Gastrocnemius medialis (tissue), 4 donors: ENCODE measurements at places on chromosomes 5 and 9.
A peak's percentile ranks its signal among the peaks of the same experiment; 100 is the strongest.

- no peak for DNase-seq
Observed at GRCh38 chr5:88833371-88834130, 49.4 kb downstream of the MEF2C start.

DNA sequence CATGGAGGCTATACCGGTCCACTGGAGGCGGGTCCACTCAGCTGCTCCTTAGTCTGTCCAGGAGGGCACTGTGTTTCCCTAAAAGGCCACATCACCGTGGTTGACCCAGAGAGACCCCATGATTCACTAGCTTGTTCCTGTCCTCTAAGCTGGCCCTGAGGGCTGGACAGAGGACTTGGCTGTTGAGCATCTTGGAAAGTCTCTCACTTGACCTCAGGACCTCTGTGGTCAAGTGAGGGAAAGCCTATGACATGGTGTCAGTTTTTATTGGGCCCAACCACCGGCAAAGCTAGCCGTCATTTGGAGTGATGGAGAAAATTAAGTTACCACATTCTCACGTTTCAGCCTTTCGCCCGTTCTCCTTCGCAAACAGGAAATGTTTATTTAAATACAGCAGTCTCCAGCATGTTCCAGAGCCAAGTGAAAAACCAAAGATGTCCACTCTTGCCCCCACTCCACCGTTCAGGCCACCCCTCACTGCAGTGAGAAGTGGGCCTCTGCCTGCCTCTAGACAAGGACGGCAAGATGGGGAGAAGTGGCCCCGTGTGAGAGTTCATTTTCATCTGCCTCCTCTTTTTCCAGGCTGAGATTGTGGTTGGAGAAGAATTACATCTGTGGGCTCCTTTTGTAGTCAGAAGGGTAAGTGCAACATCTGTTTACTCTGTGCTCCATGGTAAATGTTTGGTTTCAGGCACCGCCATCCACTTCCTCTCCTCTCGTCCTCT lies 4.4 kb downstream of the SLIT3 start:
- peak; percentile 62 for DNase-seq

- no peak for DNase-seq
Observed at GRCh38 chr5:132058646-132059042, 1.8 kb upstream of the IL3 start.

GRCh38 chr5:6721442-6721841 lies 8.2 kb downstream of the TENT4A start:
- DNase-seq, result no peak

- DNase-seq, result no peak
Observed at GRCh38 chr9:20649381-20649780, 27.1 kb upstream of the MLLT3 start.

DNA sequence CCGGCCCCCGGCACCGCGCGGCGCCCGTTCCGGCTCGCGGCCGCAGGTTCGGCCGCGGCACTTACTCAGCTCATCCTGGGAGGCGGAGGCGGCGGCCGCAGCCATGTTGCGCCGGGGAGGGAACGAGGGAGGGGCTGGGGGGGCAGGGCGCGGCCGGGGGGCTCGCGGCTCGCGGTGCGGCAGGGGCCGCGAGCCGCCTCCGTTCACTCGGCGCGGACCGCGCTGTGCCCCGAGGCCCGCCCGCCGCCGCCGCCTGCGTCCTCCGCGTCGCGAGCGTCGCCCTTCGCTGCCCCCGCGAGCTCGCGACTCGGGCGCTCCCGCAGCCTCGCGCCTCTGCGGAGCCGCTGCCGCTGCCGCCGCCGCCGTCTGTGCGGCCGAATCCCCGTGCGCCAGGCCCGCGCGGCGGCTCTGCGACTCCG lies 735 bp downstream of the ECPAS start:
- DNase-seq, result peak; percentile 20

DNA sequence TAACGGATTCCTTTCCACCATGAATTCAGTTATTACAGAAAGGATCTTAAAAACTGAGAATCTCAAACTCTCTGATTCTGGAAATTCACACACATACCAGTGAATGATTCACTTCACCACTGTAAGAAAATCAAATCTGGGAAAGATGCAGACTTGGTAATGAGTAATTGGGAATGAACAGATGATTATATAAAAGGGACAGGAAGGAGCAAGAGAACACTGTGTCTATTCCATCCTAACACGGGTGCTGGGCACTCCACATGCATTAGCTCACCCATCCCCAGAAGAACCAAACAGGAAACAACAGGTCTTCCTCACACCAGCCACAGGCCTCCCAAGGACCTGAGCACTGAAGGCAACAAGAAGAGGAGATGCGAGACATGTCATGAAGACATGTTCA lies 74.8 kb upstream of the ZNF622 start:
- DNase-seq, result no peak

- no peak for DNase-seq
Observed at GRCh38 chr9:20404192-20404813, 218.0 kb downstream of the MLLT3 start.

DNA sequence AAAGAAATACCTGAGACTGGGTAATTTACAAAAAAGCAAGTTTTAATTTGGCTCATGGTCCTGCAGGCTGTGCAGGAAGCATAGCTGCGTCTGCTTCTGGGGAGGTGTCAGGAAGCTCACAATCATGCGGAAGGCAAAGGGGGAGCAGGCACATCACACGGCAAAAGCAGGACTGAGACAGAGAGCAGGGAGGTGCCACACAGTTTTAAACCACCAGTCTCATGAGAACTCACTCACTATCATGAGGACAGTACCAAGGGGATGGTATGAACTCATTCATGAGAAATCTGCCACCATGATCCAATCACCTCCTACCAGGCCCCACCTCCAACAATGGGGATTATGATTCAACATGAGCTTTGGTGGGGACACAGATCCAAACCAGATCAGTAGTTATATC lies 96.2 kb downstream of the OSTF1 start:
- DNase-seq, result no peak

DNA sequence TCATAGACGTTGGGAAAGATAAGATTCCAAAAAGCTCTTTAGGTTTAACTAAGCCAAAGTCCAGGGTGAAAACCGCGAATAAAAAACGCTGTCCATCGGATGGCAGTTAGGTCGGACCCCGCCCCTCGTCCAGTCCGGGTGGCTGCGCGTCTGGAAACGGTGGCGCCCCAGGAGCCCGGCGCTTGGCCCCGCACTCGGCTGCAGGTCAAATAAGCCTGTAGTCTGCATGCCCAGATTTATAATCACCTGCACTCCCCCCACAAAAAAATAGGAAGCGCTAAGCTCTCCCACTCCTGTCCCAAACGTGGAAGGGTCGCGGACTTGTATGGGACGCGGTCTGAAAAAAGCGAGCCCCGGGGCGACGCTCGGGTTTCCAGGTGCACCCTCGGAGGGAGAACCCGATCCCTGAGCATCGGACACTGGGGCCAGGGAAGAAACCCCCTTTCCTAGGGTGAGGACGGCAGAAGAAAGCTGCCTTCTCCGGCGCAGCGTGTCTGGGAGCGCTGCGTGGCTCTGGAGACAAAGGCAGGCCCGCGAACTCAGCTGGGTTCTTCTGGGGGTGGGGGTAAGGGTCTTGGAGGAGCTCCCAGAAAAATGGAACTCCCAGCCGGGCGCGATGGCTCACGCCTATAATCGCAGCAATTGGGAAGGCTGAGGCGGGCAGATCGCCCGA lies 923 bp upstream of the ZBTB5 start:
- DNase-seq, result peak; percentile 30

GRCh38 chr5:91020065-91020800 lies 362.9 kb downstream of the ARRDC3 start:
- no peak for DNase-seq

DNA sequence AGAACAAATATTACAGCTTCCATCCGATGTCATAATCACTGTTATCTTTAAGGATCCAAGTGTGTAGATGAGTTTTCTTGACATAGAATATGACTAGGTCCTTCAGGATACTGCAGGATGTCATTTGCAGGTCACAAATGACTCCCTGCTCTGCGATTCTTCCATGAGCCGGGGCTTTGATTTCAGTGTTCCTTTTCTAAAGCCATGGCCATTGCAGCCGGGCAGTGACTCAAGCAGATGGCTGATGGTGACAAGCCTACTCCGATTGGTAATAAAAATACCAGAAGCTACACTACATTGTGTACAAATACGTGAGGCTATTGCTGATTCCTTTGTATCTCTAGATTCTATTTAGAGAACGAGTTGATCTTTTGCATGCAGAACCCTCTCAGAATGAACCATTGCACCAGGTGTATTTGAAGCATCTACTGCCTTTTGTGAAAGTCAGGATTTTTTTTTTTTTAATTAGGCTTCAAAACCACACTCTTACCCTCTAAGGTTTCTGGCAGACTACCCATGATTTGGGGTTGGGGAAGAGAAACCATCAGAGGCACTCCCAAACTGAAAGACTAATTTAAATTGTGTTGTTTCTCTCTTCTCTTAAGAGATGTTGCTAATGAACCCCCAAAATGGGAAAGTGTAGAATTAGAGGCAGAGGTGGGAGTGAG lies 271.0 kb upstream of the ADRA1B start:
- DNase-seq, result no peak

GRCh38 chr5:97544240-97544639 lies 361.2 kb upstream of the RIOK2 start:
- no peak for DNase-seq

GRCh38 chr9:128121466-128121810 lies 6.1 kb downstream of the PTGES2 start:
- no peak for DNase-seq
